ENCODE measurements at places on chromosomes 16 and 17.

- no peak for DNase-seq
Observed at GRCh38 chr17:835263-835662, 53.1 kb downstream of the MRM3 start.

GRCh38 chr16:89722392-89723278, 1.3 kb downstream of the ZNF276 start:
- no peak for DNase-seq

DNA sequence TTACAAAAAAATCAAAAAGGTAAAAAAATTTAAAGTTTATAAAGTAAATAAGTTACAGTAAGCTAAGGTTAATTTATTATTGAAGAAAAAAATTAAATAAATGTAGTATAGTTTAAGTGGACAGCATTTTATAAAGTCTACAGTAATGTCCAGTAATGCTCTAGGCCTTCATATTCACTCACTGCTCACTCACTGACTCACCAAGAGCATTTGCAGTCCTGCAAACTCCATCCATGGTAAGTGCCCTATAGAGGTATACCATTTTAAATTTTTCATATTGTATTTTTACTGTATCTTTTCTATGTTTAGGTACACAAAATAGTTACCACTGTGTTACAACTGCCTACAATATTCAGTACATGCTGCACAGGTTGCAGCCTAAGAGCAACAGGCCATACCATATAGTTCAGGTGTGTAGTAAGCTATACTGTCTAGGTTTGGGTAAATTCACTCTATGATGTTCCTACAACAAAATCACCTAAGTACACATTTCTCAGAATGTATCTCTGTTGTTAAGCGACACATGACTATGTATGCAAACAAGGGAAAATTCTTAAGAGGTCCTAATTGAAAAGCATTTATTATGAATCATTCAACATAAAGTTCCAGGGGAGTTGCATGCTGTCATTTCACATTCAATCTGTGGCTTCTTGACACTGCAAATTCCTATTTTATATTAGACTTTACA, 92.3 kb downstream of the SPAG9 start:
- DNase-seq = no peak

DNA sequence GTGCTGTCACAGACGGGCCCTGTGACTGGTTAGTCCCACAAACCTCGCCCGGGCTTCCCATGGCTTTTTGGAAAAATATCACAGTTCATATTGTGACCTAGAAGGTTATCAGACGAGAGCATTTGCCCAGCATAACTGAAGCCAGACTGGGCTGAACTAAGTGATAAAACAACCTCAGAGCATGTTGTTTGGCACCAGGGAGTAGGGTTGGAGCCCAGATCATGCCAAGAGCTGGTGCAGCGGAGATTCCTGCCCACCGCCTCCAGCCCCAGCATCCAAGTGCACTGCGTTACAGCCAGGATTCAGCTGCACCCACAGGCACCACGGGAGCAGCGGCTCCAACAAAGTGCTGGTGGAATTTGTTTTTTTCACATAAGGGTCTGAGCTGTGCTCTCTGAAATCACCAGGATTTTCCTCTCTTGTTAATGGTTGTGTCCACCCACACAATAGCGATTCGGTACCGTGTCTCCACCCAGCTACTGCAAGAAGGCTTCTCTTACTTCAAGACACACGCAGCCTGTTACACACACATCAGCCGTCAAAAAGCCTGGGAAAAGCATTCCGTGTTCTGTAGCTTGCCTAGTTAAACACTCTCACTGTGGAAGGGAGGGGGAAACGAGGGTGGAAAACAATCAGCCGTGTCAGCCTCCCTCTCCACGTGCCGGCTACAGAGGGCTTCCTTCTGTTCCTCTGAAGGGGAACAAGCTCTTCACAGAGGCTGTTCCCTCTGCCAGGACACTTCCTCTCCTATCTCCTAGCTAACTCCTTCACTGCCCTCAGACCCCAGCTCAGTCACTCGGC, 273.8 kb downstream of the C16orf95 start:
- no peak for DNase-seq

DNA sequence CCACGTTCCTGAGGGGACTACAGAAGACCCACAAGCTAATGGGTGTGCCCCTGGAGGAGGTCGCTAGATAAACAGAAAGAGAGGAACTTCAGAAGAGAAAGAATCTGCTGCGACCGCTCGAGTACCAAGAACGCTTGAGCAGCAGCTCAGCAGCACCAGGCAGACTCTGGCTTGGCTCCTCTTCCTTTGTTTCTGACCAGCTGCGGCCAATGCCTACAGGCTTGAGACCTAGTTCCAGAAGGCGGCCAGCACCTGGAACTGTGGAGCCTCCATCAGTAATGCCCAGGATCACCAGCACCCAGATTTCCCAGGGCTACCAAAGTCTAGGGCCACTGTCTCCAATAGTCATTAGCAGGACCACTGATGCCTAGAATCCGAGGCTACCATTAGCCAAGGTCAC, 26.0 kb upstream of the GOSR2 start:
- DNase-seq = no peak

GRCh38 chr16:67443265-67443664, 12.3 kb downstream of the HSD11B2 start:
- DNase-seq = no peak

Data from NCI-H748 treated with DMSO at 0.1 percent for 48 hours (cell line).